ENCODE measurements at places on chromosomes 6 and 20. TPM values are rescaled to one million over a fixed set of nuclear protein-coding genes. Genes with fewer than 3 reads are reported as not detected.

The CST4 gene
- total RNA-seq, result not detected

The EPB41L1 gene
- total RNA-seq, result 13.2 TPM

The EYS gene
- under 0.01 TPM for total RNA-seq

The DLK2 gene
- total RNA-seq, result not detected

The DNAH8 gene
- not detected for total RNA-seq

The KHDC1L gene
- total RNA-seq, result not detected

The TSBP1 gene
- total RNA-seq, result not detected

The PRDM1 gene
- total RNA-seq, result 1.1 TPM

The GSTA2 gene
- not detected for total RNA-seq

The WFDC12 gene
- total RNA-seq, result not detected

The SEL1L2 gene
- not detected for total RNA-seq

The FRK gene
- under 0.01 TPM for total RNA-seq

The BNIP5 gene
- not detected for total RNA-seq

The FOXS1 gene
- total RNA-seq, result not detected

The WFDC2 gene
- not detected for total RNA-seq

The GHRH gene
- not detected for total RNA-seq

The PNPLA1 gene
- total RNA-seq, result not detected

The APOM gene
- total RNA-seq, result 0.59 TPM

The CLPSL1 gene
- total RNA-seq, result not detected

The LTB gene
- not detected for total RNA-seq

The RBPJL gene
- not detected for total RNA-seq

The SCUBE3 gene
- 3.3 TPM for total RNA-seq

The LHFPL5 gene
- total RNA-seq, result not detected

The MTFR2 gene
- total RNA-seq, result 3.5 TPM

The MAK gene
- total RNA-seq, result not detected

The TMC2 gene
- total RNA-seq, result under 0.01 TPM

The F13A1 gene
- total RNA-seq, result not detected

The RAB44 gene
- total RNA-seq, result not detected

The KCNK17 gene
- total RNA-seq, result not detected

The RHAG gene
- not detected for total RNA-seq

The C6orf15 gene
- total RNA-seq, result not detected

The CST1 gene
- not detected for total RNA-seq

The BEND6 gene
- total RNA-seq, result 9.6 TPM
